ENCODE measurements at places on chromosomes 2 and 18.

- DNase-seq, result no peak
Measured at GRCh38 chr2:126784045-126784444, 114.6 kb upstream of the TEX51 start.

GRCh38 chr18:39200153-39200552 is 1634.6 kb upstream of the CELF4 start:
- DNase-seq, result no peak

GRCh38 chr18:519019-519879 is 18.7 kb upstream of the COLEC12 start:
- peak; percentile 16 for DNase-seq

DNA sequence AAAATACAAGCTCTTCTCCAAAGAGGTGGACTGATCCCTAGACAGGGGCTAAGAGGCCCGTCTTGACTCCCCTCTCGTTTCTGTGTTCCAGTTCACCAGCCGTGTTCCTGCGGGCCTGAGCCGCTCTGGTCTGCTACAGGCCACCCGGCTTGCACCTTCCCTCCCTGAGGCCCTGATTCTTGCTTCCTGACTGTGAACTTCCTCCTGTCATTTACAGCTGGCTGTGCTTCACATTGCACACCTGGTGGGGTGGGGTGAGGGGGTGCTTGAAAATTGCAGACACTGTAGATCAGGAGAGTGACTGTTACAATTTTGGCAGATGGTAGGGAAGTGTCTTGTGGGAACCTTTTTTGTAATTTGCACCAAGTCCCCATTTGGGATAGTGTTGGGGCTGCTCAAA is 64.4 kb downstream of the TSN start:
- DNase-seq, result no peak

DNA sequence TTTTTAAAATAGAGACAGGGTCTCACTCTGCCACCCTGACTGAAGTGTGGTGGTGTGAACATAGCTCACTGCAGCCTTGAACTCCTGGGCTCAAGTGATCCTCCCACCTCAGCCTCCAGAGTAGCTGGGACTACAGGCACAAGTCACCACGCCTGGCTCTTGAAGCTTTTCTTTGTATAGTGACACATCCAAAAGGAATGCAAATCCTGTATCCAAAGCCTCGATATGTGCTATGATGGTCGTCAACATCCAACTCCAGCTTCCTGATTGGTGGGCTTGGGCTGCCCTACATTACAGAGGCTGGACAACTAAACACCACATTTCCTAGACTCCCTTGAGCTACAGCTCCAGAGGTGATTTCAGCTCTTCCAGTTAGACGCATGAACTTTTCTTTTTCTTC is 101.7 kb upstream of the PGAP1 start:
- no peak for DNase-seq

GRCh38 chr2:191202881-191203397 is 42.3 kb upstream of the MYO1B start:
- DNase-seq, result peak; percentile 42

DNA sequence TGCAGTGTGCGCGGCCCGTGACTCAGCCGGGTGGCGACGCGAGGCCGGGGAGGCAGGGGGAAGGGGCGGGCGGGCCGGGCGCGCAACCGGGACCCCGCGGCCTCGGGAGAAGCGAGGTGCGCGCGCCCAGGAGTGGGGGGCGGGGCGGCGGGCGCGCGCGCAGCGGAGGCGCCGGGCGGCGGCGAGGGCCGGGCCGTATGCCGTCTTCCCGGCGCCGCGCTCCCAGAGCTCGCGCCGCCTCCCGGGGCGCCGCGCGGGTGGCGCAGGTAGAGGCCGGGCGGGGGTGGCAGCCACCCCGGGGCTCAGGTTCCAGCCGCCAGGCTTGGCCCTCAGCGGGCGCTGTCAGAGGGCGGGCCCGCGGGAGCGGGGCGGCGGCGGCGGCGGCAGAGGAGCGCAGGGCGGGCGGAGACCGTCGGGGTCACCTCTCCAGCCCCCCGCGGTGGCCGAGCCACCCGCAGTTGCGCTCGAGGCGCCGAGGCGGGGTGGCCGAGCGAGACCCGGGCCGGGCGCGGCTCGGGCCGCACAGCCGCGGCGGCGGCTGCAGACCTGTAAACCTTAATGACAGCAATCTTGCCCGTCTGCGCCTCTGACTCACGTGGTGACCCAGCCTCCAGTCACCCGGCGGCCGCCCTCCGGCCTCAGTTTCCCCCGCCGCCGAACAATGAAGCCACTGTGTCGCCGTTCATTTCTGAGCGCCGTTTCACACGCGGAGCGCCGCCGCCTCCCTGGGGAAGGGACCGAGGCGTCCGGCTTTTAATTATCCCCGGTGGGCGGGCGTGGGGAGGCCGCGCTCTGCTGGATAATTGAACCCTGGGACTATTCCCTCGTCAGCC is 25.3 kb upstream of the SMAD7 start:
- DNase-seq, result peak; percentile 72

DNA sequence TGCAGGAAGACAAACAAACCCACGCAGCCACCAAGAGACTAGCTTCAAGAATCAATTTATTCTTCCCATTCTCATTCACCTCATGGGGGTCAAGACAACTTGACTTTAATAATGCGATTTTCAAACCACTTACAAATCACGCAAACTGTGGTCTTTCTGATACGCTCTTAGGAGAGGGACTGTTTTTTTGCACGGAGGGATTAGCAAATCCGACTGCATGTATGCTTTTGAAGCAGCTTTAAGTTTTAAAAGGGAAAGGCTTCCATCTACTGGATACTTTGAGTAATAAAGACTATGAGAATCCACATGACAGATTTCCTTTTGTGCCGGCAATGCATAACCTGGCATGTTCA is 322.9 kb upstream of the KCNJ3 start:
- no peak for DNase-seq

- DNase-seq, result peak; percentile 76
Measured at GRCh38 chr2:160220545-160221009, 20.5 kb upstream of the ITGB6 start.

- DNase-seq, result peak; percentile 77
Measured at GRCh38 chr2:234496835-234497593, at the start of gene ARL4C. Gene ARL4C, minus strand, starts transcription at chr2:234497081. Its CDS starts 495 bp downstream, at chr2:234496586.

DNA sequence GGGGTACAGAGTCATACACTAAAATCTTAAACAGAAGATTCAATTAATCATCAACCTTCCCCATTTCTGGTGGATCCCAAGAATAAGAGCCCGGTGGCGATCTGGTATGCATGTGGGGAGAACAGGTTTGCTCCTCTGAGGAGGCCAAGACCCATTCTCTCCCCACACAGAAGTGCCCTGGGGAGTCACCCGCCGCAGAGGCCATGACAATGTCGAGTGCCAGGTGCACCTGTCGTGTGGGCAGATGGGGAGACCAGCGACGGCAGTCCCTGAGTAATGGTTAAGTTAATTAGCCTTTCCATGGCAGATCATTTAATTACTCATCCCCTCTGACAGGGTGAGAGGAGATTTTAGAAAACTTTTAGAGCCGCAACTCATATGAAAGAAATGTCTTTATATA is 345.0 kb downstream of the NCKAP5 start:
- no peak for DNase-seq
